ENCODE measurements at places on chromosomes 2 and 18.

GRCh38 chr18:75790796-75791195 lies 363.3 kb upstream of the SMIM21 start:
- no peak for DNase-seq

GRCh38 chr2:212998626-212999359 lies 152.6 kb downstream of the IKZF2 start:
- no peak for DNase-seq

- DNase-seq, result no peak
Measured at GRCh38 chr2:161997916-161998471, 76.0 kb downstream of the DPP4 start.

- no peak for DNase-seq
Measured at GRCh38 chr2:55123851-55124269, 73.6 kb upstream of the RTN4 start.

GRCh38 chr18:25675123-25675850 lies 323.3 kb upstream of the ZNF521 start:
- DNase-seq, result no peak

GRCh38 chr2:233456111-233456510 lies 101.8 kb downstream of the DGKD start:
- no peak for DNase-seq

DNA sequence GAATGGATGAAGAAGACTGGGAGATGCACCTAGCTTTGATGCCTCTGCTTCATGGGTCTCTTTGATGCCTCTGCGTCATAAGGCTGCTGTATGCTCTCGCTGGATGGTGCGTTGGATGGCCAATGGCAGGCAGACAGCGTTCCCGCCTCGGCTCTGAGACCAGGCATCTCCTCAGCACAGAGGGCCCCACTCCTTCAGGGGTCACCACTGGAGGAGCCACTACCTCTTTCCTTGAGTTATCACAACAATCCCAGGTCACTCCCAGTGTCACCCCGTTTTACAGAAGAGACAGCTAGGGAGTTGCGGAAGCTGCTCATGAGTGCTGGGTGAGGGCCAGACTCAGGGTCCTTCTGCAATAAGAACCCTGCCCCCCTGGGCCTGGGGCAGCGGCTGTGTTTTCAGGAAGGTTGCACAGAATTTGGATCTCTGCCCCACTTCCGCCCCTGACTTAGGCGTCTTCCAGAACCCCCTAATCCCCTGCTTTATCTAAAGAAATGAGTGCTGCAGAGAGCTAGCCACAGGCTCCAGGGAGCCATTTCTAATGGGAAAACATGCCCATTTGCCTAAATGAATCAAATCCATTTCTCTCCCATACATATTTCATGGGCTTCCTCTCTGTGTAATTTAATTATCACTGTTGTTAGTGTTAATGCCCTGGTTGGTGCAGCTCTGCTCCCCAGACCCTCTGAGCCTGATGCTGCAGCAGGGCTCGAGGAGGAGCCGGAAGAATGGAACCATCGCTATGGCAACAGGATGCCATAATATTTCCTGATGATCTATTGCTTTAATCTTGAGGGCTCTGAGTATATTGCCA lies 131.8 kb upstream of the HS6ST1 start:
- DNase-seq, result no peak

DNA sequence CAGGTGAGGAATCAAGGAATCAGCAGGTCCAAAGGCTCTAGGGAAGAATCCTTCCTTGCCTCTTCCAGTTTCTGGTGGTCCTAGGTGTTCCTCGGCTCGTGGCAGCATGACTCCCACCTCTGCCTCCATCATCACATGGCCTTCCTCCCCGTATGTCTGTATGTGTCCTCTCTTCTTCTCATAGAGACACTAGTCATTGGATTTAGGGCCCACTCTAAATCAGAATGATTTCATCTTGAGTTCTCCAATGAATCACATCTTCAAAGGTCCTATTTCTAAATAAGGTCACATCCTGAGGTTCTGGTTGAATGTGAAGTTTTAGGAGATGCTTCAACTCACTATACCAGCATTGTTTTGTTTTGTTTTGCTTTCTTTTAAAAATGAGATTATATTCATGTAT lies 11.1 kb upstream of the AGFG1 start:
- DNase-seq, result no peak
